OCI-LY7 (cell line): ENCODE measurements at places on chromosomes 2 and 18. TPM values are rescaled to one million over a fixed set of nuclear protein-coding genes. Genes with fewer than 3 reads are reported as not detected.

Gene BABAM2
- 32.8 and 33.2 TPM in 2 replicates for total RNA-seq

GRCh38 chr2:85768713-85769112, 14.9 kb downstream of the ATOH8 start:
- no peak for DNase-seq

Gene CCDC74B
- 2.6 and 4.2 TPM in 2 replicates for total RNA-seq

DNA sequence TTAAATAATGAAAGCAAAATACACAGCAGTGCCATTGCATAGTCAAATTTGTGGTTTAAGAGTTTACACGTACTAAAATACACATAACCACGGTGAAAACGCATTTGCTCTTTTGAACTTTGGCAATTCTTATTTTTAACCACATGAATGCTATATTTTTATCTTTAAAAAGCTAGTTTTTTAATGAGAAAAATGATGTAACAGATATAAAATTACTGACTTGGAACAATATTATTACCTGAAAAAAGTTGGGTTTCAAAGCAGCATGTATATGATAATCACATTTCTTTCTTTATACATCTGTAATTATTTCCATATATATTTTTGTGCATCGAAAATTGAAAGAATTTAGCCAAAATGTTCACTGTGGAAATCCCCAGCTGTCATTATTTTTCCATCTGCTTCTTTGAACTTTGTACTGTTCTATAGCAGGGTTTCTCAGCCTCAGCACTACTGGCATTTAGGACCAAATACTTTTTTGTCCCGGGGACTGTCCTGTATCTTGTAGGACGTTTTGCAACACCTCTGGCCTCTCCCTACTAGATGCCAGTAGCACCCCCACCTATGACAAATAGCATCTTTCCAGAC, 75.9 kb upstream of the CAB39 start:
- DNase-seq: no peak
